Prostate gland (tissue), 2 donors: ENCODE measurements at places on chromosomes 3 and 15. TPM values are rescaled to one million over a fixed set of nuclear protein-coding genes. Genes with fewer than 3 reads are reported as not detected.

MAGI1 gene
- total RNA-seq, result 51.6 TPM

NPAP1 gene
- not detected for total RNA-seq

DNA sequence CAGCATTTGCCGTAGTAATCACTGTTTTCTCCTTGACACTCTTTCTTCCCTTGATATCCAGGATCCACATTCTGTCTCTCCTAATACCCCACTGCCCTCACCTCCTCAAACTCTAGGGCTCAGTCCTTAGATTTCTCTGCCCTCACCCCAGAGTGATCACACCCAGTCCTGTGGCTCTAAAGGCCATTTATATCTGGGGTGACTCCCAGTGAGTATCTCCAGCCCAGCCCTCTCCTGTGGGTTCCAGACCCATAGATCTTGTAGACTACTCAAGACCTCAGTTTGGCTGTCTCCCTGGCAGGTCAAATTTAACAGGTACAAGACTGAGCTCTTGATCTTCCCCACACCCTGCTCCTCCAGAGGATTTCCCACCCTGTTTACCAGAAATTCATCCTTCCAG, 1.3 kb downstream of the GRK7 start:
- DNase-seq, result no peak
- H3K27me3 ChIP-seq, result no peaks in the 10 kb centered on the region
- no peaks in the 10 kb centered on the region for H3K4me1 ChIP-seq
- H3K27ac ChIP-seq, result no peak overlapping the region
- no peaks in the 10 kb centered on the region for H3K36me3 ChIP-seq

DNA sequence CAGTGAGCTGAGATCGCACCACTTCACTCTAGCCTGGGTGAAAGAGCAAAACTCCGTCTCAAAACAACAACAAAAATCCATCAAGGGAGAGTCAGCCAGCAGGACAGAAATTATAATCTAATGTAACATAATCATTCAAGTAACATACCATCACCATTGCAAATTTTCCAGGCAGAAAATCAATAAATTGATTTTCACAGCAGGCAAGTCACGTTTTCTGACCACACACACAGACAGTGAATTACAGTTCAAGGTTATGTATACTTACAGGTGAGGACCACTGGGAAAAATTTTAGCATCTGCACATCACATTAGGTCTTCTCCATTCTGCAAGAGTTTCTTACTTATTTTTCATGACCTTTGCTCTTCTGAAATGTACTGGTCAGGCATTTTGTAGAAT, 29.9 kb upstream of the NPAP1 start:
- no peak overlapping the region for H3K27ac ChIP-seq
- no peak overlapping the region for H3K4me3 ChIP-seq
- H3K4me1 ChIP-seq, result no peaks in the 10 kb centered on the region
- no peaks in the 10 kb centered on the region for H3K36me3 ChIP-seq
- H3K27me3 ChIP-seq, result no peaks in the 10 kb centered on the region
- no peak for DNase-seq

DNA sequence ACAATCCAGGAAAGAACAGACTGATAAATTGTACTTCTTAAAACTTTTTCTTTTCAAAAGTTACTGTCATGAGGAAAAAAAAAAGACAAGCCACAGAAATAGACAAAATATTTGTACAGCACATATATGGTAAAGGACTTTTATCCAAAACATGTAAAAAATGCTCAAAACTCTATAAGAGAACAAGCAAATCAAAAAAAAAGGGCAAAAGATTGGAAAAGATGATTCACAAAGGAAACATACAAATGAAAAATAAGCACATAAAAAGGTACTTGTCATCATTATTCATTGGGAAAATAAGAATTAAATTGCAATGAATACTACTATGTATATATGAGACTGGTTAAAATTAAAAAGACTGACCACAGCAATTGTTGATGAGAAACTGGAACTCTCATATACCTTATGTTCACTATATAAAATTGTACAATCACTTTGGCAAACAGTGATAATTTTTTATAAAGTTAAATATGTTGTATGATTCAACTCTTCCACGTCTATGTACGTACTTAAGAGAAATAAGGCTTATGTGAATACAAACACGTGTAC, 39.7 kb downstream of the DIPK2A start:
- DNase-seq, result no peak
- H3K36me3 ChIP-seq, result no peaks in the 10 kb centered on the region
- H3K27ac ChIP-seq, result no peak overlapping the region
- H3K4me1 ChIP-seq, result no peaks in the 10 kb centered on the region
- H3K27me3 ChIP-seq, result no peaks in the 10 kb centered on the region

DNA sequence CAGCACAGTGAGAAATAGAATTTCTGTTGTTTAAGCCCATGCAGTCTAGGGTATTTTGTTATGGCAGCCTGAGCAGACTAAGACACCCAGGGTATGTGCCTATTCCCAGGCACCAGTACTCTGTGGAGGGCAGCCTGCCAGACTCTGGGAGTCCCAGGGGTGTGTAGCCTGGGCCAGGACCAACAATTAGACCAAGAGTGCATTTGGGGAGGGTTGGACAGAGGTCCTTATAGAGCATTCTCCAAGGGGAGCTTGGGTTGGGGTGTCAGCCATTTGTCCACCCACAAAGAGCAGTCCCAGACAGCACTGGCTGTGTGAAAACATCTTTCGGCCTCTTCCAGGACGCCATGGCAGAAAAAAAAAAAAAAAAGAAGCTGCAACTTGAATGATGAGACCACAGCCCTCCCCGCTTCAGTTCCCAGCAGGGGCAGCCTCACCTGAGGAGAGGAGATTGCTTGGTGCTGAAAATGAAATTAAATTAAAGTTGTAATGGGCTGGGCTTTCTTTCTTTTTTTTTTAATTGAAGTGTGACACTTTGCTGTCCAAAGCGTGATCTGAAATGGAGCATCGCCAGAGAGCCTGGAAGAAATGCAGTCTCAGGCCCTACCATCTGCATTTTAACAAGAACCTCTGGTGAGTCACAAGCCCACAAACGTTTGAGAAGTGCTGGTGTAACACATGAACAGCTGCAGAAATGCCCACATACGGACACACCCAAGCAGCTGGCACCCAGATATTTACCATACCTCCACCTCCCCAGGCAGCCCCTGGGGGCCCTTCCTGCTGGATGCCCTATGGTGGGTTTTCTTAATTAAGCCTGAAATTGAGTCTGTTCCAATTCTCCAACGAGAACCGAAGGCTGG, 21.3 kb upstream of the CAV3 start:
- H3K36me3 ChIP-seq, result no peaks in the 10 kb centered on the region
- H3K27ac ChIP-seq, result no peak overlapping the region
- no peaks in the 10 kb centered on the region for H3K27me3 ChIP-seq
- no peak for DNase-seq
- H3K4me1 ChIP-seq, result peaks cover 4% of the 10 kb centered on the region
- H3K4me3 ChIP-seq, result no peak overlapping the region

DNA sequence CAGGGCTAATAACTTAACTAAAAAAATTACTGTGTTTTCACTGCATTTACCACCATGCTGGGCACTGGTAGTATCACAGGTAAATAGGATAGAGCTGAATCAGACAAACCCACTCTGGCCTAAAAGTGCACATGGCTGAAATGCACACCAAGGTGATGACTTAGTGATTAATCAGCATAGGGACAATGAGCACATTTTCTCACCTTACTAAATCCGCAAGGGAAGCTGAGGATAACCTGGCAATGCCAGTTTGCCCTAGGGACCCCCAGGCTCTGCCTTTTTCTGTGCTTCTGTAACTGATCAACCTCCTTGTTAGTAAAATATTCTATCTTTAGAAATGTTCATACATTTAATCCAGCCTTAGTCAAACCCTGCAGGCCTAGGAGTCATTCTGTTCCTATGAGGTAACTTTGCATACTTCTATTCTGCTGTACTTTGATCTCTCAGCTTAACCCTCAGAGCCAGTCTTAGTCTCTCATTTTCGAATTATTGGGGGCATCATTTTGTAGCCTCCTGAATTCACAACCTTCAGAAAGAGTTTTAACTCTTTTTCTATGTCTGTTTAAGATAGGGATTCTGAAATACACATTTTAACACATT, 562.9 kb upstream of the KCNMB2 start:
- no peak overlapping the region for H3K4me3 ChIP-seq
- H3K4me1 ChIP-seq, result no peaks in the 10 kb centered on the region
- H3K36me3 ChIP-seq, result no peaks in the 10 kb centered on the region
- no peaks in the 10 kb centered on the region for H3K27me3 ChIP-seq
- H3K27ac ChIP-seq, result no peak overlapping the region
